IPS DF 6.9 (cell line): ENCODE measurements at places on chromosomes 6 and 20.

- no peak for DNase-seq
Measured at GRCh38 chr6:73285674-73286283, 22.8 kb upstream of the KHDC1 start.

DNA sequence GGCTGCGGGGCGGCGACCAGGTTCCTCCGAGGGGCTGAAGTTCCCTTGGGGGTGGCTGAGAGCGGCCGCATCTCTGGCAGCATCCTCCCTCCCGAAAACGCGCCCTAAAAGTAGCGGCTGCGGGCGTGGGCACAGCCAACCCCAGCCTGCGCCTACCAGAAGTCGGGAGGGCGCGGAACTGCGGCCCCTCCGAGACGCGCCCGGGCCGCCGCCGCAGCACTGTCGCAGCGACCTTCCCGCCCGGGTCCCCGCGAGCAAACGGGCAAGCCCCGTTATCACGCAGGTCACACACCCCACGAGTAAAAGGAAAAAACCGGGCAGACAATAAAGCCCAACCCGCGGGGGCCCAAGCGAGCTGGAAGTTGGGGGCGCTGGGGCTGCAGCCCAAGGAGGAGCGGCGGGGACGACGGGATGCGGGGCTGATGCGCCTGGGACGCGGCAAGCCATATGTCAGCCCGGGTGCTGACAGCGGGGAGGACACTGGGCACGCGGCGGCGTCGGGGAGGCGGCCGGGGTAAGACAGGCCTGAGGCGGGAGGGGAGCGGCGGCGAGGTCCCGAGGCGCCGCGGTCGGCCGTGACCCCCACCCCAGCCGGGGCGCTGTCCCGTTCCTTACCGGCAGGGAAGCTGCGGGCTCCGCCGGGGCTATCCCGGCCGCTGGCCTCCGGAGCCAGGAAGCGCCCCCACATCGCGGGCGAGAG is 659 bp downstream of the CEP85L start:
- DNase-seq = no peak

GRCh38 chr20:58174708-58175280 is 53.7 kb downstream of the ANKRD60 start:
- no peak for DNase-seq

GRCh38 chr6:106534004-106534403 is 95.3 kb downstream of the RTN4IP1 start:
- DNase-seq = no peak

DNA sequence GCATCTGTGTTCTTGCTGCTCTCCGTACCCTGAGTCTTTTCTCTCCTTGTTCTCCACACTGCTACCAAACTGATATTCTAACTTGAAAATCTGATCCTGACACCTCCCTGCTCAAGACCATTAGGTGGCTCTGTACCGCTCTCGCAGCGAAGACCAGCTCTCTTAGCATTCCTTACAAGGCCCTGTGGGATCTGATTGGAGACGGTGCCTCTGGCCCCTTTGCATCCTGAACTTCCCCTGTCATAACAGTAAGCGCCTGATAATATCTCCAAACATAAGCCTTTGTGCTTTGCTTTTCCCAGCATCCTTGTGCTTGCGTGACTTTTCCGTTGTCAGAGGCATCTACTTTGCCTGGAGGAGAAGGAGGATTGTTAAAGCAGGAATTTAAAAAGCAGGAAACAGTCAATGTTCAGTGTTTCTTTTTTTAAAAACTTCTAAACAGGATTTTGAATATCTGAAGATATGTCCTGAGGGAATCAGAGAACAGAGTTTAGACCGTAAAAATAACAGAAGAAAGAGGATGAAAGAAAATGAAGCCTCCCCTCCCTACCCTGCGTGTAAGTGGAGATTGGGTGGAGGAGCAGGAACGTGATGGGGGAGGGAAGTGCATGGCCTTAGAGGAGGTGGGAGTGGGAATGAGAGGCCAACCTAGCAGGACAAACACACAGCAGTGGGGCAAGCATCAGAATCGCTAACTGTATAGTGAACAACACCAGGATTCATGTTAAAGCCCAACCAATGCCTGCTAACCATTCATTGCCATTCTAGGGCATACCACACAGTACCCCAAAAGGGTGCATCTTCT is 89.2 kb upstream of the STMND1 start:
- DNase-seq = no peak

GRCh38 chr20:46827718-46828458 is 66.8 kb upstream of the EYA2 start:
- DNase-seq = no peak

- DNase-seq = no peak
Measured at GRCh38 chr6:137767911-137768690, 99.0 kb upstream of the TNFAIP3 start.

- DNase-seq = no peak
Measured at GRCh38 chr20:51092338-51092737, 69.4 kb upstream of the KCNG1 start.

GRCh38 chr6:33249732-33250630 is 21.7 kb downstream of the VPS52 start:
- no peak for DNase-seq

GRCh38 chr6:157978021-157978783 is 3.5 kb upstream of the SYNJ2 start:
- DNase-seq = no peak

GRCh38 chr20:38725931-38726803 is 1.9 kb downstream of the SLC32A1 start:
- DNase-seq = no peak

GRCh38 chr6:166174031-166174430 is 6.4 kb upstream of the TBXT start:
- no peak for DNase-seq

GRCh38 chr6:55469951-55470366 is 109.0 kb downstream of the HMGCLL1 start:
- DNase-seq = no peak

DNA sequence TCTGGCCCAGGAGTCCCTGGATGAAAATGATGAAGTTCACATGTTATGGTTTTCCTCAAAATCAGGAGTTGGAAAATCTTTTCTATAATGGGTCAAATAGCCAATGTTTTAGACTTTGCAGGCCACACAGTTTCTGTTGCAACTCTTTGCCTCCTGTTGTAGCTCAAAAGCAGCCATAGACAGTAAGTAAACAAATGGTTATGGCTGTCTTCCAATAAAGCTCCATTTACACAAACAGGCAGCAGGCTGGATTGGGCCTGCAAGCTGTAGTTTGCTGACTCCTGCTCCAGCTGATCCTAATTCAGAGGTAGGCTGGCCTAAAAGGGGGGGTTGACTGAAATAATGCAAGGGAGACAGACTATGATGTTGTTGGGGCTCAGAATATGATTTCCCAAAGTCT is 33.0 kb downstream of the METTL24 start:
- no peak for DNase-seq

GRCh38 chr6:104253236-104253635 is 606.5 kb downstream of the HACE1 start:
- no peak for DNase-seq

DNA sequence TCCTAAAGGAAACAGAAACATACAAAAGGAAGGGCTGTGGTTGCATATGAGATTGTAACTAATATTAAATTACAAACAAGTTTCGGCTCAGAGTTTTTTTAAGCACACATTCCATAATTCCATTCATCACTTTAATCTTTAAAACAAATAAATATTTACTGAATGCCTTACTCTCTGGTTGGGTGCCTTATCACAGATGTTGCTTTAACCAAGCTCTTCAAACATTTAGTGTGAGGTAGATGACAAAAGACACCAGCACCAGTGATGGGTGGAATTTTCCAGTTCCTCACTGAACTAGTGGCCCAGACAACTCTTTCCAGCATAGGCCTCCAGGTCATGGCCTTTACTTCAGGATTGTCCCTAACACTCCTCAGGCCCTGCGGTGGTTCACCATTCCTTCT is 58.7 kb downstream of the ARHGAP18 start:
- no peak for DNase-seq

DNA sequence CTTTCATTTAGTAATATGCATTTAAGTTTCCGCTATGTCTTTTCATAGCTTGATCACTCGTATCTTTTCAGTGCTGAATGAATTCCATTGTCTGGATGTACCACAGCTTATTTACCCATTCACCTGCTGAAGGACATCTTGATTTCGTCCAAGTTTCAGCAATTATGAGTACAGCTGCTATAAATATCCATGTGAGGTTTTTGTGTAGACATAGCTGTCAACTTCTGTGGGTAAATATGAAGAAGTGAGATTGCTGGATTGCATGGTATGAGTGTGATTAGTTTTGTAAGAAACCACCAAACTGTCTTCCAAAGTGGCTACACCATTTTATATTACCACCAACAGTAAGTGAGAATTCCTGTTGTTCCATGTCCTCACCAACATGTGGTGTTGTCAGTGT is 79.2 kb upstream of the STMND1 start:
- DNase-seq = no peak

GRCh38 chr20:37651932-37652331 is 41.9 kb upstream of the CTNNBL1 start:
- DNase-seq = peak; percentile 25

GRCh38 chr6:21033575-21034026 is 499.3 kb downstream of the CDKAL1 start:
- DNase-seq = no peak

DNA sequence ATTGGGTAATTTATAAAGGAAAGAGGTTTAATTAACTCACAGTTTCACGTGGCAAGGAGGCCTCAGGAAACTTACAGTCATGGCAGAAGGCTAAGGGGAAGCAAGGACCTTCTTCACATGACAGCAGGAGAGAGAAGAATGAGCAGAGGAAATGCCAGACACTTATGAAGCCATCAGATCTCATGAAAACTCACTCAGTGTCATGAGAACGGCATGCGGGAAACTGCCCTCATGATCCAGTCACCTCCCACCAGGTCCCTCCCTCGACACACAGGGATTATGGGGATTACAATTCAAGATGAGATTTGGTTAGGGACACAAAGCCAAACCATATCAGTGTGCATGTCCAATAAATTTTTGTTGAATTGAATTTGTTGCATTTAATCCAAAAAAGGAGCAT is 52.0 kb downstream of the ECT2L start:
- DNase-seq = no peak

- no peak for DNase-seq
Measured at GRCh38 chr6:11810039-11810541, 31.5 kb upstream of the ADTRP start.

DNA sequence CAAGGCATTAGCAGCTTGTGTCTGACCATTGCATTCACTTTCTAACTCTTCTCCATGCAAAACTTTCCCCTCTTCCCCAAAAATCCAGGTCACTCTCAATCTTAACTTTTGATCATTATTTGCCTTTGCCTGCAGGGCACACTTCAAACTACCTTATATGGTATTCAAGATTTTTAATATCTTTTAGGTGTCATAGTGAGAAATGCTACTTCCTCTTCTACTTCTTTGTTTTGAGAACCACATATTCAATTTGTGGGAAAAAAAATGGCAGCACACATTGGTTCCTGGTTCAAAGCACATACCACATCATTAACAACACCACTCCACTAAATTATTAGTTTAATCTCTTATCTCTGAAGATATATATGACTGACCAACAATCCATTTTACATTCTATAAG is 1267.0 kb upstream of the CITED2 start:
- DNase-seq = no peak
